NCI-H187 (cell line): ENCODE measurements at places on chromosomes 4 and X.

GRCh38 chr4:56055027-56055977 lies 106.6 kb downstream of the CEP135 start:
- no peak for DNase-seq

- DNase-seq: no peak
These were observed 40.6 kb downstream of the CLCN3 start for GRCh38 chr4:169660929-169661328.

GRCh38 chrX:111131572-111131971 lies 35.6 kb downstream of the PAK3 start:
- no peak for DNase-seq

DNA sequence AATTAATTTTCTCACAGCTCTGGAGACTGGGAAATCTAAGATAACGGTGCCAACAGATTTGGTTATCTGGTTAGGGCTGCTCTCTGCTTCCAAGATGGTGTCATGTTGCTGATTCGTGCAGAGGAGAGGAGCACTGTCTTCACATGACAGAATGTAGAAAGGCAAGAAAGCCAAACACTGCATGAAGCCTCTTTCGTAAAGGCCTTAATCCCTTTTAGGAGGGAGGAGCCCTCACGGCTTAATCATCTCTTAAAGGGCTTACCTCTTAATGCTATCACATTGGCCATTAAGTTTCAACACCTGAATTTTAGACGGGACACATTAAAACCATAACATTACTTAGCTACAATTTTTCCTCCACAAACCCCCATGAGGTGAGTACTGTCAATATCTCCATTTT lies 174.1 kb downstream of the COX18 start:
- no peak for DNase-seq

DNA sequence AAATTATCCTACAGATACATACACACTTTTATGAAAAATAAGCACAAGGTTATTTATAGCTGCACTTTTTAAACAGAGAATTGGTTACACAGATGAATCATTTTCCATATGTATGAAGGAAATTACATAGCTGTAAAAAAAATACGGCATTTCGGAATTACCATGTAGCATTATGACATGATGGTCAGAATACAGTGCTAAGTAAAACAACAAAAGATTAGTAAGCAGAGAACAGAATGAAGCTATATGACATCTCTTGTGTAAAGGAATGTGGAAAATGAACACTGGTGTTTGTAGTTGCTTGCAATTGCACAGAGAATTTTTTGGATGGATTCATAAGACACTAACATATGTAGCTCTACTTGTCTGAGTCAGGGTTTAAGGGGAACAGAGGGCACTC lies 1222.0 kb upstream of the PRKX start:
- no peak for DNase-seq

DNA sequence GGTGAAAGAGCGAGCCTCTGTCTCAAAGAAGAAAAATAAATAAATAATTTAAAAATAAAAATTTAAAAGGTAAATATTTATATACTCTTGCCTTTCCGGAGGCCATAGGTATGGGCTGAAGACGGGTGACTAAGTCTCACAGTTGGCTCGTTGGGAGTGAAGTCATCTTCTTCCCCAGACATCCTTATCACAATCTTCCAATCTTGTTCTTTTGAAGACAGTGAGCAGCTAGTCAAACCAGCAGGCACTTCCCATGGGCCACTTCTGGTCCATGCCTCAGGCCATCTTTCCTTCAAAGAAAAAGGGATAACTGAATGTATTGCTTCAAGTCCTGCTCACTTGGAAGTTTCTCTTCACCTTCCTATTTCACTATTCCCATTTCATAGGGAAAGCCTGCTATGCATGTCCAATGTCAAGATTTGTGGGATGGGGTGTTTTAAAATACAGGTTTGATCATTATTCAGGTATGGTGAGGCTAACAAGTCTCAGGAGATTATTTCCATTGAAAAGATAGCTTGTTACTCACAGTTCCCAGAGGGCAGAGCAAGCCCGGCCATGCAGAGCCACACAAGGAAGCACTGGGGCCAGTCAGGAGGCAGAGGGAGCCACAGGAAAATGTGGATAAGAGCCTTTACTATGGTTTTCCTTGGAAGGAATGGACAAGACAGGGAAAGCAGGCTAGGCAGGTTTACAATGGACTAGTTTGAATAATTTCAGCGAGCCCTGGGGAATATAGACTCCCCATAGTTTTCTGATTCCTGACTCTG lies 33.3 kb upstream of the VCX2 start:
- DNase-seq: no peak

DNA sequence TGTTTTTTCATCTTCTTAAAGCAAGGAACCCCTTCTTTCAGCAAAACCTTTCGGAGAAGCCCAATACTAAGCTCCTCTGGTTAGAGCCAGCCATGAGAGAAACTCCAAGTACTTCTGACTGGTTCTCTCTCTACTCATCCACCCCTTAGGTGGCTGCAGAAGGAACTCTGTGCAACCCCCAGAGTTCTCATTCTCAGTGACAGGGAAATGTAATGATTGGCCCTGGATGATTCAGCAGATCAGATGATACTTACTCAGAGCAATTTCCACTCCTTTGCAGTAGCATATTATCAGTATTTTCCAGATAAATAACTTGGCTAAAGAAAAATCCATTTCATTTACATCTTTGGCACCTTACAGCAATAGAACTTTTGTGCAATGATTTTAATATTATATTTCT lies 3.2 kb downstream of the SPP1 start:
- no peak for DNase-seq

DNA sequence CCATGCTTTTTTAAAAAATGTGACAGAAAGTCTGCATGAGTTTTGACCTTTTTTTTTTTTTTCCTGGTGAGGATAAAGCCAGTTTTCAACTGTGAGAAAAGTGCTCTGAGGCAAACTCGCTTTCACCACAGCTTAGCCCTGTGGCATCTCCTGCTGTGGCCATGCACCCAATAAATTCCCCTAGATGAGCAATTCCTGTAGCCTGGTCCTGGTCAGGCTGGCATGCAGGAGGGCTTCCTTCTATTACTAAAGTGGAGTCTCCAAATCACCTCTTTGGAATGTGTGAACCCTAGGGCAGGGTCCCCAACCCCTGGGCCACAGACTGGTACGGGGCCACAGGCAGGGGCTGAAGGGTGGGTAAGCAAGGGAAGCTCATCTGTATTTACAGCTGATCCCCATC lies 265.4 kb downstream of the RAPGEF2 start:
- no peak for DNase-seq

DNA sequence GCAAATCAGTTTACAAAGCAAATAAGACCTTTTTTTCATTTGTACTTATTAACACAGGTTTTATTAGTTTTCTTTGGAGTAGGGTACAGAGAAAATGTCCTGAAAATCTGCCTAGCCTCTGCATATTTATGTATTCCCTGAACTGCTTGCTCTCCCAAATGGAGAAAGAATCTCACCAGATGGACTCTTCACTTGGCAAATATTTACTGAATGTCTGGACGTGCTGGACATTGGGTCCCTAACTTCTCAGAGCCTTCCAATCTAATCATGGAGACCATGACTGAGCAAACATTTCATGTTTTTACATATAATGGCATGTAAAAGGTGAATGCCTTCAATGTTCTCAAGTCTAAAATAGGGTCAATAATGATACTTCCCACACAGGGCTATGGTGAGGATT lies 126.0 kb downstream of the CHRDL1 start:
- no peak for DNase-seq

DNA sequence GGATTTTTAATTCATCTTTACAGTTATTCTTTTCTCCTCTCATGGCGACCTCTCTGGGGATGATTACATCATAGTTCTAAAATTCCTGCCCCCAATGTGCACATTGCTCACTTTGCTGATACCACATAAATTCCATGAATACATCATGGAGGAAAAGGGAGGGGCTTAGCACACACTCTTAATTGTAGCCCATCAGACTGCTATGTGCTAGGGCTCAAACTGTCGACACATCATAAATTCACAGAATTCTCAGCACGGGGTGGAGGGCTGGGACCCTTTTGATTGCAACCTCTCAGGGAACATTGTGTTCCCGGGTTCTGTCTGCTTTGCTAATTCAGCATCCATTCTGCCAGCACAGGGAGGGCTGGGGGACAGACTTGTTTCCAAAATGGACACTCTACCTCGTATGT lies 592.9 kb downstream of the BCOR start:
- no peak for DNase-seq

DNA sequence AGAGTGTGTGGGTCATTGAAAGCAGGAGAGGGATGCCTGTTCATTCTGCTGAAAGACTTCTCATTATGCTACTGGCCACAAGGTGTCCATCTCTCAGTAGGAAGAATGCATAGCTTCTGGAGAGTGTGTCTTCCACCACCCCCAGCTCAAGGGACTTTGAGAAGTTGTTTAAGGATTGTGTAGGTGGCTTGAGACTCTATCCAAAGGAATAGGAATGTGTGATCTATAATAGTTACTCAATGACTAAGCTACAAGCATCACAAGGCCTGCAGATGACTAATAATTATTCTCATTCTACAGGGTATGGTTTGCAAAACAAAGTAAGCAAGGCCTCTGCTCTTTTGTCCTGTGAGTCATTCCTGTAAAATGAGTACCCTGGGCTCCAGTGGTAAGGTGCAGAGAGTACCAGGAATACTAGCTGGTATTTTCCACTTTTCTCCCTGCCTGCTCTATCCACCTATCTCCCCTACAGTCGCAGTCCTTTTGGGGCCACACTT lies 279.8 kb upstream of the BOD1L1 start:
- no peak for DNase-seq

- no peak for DNase-seq
These were observed 65.6 kb upstream of the BLTP1 start for GRCh38 chr4:122086338-122087065.

DNA sequence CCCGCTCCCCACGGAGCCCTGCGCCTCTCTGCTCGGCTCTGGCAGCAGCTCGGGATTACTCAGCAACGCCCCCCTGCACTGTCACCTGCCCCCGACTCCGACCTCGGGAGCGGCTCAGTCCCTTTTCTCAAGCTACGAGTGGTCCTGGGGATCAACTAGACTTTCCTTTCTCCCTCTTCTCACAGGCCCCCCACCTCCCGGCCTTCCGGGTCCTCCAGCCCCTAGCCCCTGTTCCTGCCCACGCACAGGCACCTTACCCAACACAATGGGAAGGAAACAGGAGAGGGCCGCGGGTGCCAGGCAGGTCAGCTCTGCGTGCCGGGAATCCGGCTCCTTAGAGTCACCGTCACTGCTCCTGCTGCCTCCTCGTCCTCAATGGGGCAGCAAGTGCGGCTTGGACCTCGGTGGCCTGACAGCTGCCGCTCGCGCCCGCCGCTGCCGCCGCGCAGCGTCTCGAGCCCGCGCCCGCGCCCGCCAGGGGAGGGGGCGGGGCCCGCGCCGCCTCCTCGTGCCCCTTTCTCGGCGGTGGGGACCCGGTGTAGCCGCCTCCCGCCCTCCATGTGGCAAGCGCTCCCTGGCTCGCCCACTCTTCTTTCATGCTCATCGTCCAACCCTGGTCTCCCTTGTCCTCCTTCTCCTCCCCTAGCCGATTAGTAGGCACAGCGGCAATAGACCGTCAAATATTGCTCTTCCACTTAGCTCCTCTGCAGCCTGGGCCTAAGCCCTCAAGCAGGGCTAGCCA lies at the start of gene RAB9B:
Gene RAB9B (minus strand): TSS at position 455 of the 742 bp plus-strand sequence. CDS start 6,473 bp downstream, outside the sequence.
- DNase-seq: peak; percentile 19

DNA sequence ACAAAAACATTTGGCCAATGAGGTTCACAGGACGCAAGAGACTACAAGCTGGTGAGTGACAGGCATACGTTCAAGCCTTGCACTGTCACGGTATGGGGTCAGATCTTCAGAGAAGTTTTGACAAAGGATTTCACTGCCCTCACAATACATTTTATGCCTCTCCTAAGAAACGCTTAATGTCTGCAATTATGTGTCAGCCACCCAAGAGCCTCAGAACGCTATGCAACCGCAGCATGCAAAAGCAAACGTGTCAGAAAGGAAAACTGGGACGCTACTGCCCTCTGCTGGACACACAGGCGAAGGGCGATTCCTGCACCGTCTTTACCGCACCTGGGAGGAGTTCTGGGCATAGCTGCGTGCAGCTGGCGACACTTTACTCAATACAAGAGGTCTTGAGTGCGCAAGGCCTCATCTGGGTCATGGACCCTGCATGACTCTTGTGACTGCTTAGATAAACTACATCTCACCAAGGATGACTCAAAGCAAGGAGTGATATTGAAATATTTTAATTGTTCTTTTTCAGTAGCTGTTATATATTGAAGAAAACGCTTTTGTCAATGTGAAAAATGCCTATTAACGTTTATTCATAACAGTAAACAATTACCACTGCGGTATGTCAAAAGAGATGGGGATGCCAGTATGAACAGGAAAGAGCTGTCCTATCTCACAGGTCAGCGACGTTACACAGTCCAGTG lies 147.6 kb upstream of the FRG1 start:
- peak; percentile 2 for DNase-seq

GRCh38 chr4:82047731-82048130 lies 326.1 kb downstream of the HNRNPD start:
- DNase-seq: no peak

GRCh38 chr4:186445040-186445439 lies 110.3 kb downstream of the MTNR1A start:
- DNase-seq: no peak

- DNase-seq: no peak
These were observed 856.9 kb upstream of the FRG1 start for GRCh38 chr4:189083769-189084168.

- no peak for DNase-seq
These were observed 68.8 kb downstream of the FAM47C start for GRCh38 chrX:37076983-37077382.

DNA sequence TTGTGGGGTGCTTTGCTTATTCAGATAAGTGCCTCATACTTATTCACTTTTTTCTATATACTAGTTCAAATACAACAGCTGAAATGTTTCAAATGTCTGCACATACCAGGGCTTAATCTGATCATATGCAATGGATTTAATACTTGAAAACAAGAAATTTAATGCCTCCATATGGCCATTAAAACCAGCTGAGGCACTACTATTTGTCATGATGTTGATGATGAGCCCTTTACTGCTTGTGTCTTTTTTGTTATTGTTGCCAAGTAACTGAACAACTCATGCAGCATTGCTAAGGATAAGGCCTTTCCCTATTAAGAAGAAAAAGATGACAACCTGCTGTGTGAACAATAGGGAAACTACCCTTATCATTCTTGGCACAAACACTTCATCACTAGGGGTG lies 52.5 kb downstream of the MAGEB10 start:
- DNase-seq: no peak

DNA sequence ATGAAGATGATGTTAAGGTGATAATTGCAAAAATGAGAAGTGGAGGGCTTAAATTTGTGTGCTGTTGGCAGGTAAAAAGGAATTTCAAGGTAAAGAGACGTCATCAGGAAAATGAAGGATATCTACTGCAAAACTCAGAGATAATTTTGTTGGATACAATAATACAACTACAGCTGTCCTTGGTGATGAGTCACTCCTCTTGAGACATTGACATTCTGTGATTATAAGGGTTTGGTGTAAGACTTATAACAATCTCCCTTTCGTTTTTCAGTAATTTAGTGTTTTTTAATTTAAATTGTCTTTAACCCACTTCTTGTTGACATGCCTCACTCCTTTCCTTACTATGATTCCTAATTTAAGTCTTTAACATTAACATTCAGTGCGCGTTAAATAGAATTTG lies 1074.1 kb upstream of the SLIT2 start:
- DNase-seq: no peak

- no peak for DNase-seq
These were observed 98.5 kb upstream of the SRD5A3 start for GRCh38 chr4:55247521-55247920.

GRCh38 chr4:156238171-156238570 lies 284.5 kb upstream of the CTSO start:
- DNase-seq: no peak

GRCh38 chr4:145507636-145508035 lies 26.0 kb downstream of the SMAD1 start:
- no peak for DNase-seq

- no peak for DNase-seq
These were observed 191.4 kb downstream of the ADAMTS3 start for GRCh38 chr4:72377491-72378194.
